ENCODE measurements at places on chromosomes 11 and 22. TPM values are rescaled to one million over a fixed set of nuclear protein-coding genes. Genes with fewer than 3 reads are reported as not detected.

- DNase-seq, result no peak
Measured at GRCh38 chr11:106222626-106223025, 145.2 kb downstream of the AASDHPPT start.

Gene MAPK8IP2
- total RNA-seq, result 0.17 TPM

Gene FRMD8
- total RNA-seq, result 37.5 TPM

- no peak for DNase-seq
Measured at GRCh38 chr11:31301549-31302510, 67.7 kb downstream of the DCDC1 start.

DNA sequence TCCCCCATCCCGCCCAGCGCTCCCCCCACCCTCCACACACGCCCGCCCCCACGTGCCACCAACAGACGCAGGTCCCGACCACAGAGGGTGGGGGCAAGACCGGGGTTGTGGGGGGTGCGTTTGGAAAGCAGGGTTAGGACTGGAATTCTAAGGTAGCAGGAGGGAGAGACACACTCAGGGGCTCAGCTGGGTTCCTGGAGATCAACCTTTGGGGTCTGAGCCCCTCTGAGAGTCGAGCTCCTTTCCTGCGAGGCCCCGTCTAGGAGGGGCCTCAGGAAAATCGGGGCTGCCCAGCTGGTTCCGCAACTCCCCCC, 429 bp downstream of the PGGHG start:
- DNase-seq, result peak; percentile 22

DNA sequence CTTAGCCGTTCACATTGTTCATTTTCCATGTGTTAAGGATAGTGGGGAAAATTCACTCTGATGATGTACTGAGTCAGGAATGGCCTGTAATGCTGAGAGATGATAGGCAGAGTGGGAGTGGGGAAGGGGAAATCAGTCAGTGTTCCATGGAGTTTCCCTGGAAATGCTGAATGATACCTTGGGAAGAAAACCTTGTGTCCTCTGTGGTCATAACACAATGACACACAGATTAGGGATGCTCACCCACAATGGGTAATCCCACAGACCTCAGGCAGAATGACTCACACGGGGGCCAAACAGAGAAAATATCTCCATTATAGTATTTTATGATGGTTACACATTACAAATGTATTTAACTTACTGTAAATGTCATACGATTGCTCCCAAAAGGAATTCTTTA, 118.0 kb downstream of the SNX19 start:
- no peak for DNase-seq

Gene ADAMTS8
- not detected for total RNA-seq

Gene ZNF214
- not detected for total RNA-seq

Gene ARHGAP42
- total RNA-seq, result 0.12 TPM

GRCh38 chr11:69746140-69746539, 29.0 kb downstream of the FGF4 start:
- DNase-seq, result no peak

- peak; percentile 7 for DNase-seq
Measured at GRCh38 chr11:104609311-104610085, 288.8 kb downstream of the CASP12 start.

Gene SMTNL1
- not detected for total RNA-seq

DNA sequence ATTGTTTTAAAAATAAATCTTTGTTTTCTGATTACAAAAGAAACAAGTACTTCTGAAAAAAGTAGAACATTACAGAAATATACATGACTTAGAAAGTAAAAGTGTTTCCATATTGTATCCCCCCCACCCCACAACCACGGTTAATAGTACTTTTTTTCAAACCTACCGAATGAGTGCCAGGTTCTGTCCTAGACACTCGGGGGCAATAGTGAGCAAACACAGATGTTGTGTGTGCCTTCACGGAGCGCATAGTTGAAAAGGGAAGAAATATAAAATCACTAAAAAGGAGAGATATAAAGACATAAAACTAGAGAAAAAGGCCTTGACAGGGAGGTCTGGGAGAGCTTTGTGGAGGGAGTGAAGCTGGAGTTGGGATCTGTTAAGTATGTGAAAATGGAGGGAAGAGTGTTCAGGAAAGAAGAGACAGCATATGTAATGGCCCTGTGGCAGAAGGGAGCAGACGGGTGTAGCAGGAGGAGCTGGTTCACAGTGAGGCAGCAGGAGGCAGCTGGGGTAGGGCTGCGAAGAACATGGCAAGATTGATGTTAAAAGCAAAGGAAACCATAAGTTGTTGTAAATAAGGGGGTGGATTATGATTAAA, 42.1 kb upstream of the ALX4 start:
- no peak for DNase-seq

Gene OVCH2
- not detected for total RNA-seq

Gene IGLL1
- total RNA-seq, result not detected

GRCh38 chr22:38870791-38871359, 1.1 kb downstream of the CBX6 start:
- DNase-seq, result no peak

DNA sequence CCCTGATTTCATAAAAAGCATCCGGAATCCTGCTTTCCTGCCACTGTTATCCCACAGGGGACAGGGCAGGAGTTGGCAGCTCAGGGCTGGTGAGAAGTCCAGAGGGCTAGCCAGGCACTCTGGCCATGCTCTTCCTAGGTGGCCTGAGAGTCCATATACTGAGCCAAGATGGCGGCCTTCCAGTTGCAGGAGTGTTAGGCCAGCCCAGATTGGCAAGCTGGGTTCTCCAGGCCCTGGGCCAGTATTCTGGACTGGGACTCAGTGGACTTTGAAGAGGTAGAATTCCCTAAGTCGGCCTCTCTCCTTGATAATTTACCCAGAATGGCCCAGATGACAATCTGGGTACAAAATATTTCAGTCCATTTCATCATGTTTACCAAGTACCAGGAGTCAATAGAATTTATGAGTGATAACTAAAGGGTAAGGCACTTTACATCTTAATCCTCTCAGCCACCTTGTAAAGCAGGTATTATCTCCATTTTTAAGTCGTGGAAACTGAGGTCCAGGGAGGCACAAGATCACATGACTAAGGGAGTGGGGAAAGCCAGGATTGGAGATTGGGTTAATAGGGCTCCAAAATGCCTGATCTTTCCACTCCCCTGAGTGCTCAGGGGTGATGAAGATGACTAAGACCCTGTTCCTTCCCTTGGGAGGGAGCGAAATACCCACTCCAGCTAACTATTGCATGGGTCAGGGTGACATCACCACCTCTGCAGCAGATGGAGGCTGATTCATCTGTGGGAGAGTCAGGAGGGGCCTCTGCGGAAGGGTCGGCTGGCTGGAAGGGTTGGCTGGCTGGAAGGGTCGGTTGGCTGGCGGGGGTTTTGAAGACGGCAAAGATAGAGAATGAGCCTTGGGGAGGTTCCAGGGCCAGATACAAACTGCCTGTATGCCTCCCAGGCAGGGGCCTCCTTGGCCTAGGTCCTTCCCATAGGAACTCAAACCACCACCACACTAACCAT, 1.2 kb upstream of the MICALL1 start:
- no peak for DNase-seq

Gene NXPE2
- not detected for total RNA-seq

GRCh38 chr11:14974515-14975251, 2.5 kb upstream of the CALCA start:
- peak; percentile 41 for DNase-seq

GRCh38 chr11:16252373-16252772, 104.0 kb downstream of the SOX6 start:
- no peak for DNase-seq

Gene HORMAD2
- total RNA-seq, result not detected

GRCh38 chr11:12397931-12398334, 20.6 kb downstream of the PARVA start:
- DNase-seq, result no peak

Gene CFAP300
- total RNA-seq, result not detected

GRCh38 chr11:38384568-38384967, 1786.5 kb upstream of the RAG2 start:
- DNase-seq, result no peak

Gene IGF2
- total RNA-seq, result 0.21 TPM

Gene TMEM218
- total RNA-seq, result 7.0 TPM

Gene KCNQ1OT1
- 0.23 TPM for total RNA-seq

DNA sequence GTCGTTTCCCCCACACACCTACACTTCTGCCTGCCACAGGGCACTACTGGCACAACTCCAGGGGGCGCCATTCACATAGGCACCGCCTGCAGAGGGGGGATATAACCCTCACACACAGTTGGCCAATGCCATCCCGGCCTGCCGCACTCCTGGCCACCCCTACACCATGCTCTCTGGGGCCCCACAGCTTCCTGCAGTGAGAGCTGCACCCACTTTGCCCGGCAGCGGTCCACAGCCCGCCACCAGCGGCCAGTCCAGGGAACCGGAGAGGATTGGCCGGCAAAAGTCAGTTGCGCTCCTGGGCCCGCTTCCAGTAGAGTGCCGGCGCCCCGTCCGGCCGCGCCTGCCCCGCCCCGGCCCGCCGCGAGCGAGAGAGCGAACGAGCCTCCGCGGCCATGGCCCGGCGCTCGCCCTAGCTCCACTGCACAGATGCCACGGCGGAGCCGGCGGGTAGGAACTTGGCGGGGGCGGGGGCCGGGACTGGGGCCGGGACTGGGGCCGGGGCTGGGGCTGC, 25.6 kb upstream of the SUSD2 start:
- peak; percentile 25 for DNase-seq

GRCh38 chr22:22427542-22428065, 80.9 kb downstream of the ZNF280B start:
- DNase-seq, result no peak

Gene SLC5A1
- not detected for total RNA-seq

DNA sequence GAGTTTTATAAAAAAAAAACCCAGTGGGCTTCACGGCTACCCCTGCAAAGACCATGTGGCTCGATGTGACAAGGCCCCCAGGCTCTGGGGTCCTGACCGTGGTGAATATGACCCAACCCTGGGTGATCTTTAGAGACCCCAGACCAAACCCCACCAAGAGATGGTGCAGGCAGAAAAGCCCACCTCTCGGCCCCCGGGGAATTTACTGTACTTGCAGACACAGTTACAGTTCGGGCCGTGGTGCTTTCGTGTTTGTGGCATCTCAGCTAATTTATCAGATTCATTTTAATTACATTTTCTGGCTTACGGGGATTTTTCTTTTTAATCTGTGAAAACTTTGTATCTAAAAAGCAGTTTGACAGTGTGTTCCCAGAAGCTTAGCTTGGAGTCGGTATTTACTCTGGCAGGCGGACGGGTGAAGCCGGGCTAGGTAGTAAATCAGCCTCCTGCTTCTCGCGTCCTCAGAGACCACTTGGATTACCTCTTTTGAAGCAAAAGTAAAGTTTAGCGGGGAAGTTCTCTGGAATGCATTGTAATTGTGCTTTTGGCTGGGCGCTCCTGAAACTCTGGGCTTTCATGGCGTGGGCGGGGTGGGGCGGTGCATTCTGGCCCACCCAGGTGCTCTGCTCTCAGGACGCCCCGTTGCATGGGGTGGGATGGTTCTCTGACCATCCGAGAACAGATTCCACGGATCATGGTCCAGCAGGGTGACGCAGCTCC, 25.3 kb downstream of the ANO1 start:
- DNase-seq, result no peak

Gene PKNOX2
- total RNA-seq, result not detected

Gene F2
- total RNA-seq, result not detected

GRCh38 chr11:106482917-106483785, 405.7 kb downstream of the AASDHPPT start:
- no peak for DNase-seq

Gene IL10RA
- 262 TPM for total RNA-seq

DNA sequence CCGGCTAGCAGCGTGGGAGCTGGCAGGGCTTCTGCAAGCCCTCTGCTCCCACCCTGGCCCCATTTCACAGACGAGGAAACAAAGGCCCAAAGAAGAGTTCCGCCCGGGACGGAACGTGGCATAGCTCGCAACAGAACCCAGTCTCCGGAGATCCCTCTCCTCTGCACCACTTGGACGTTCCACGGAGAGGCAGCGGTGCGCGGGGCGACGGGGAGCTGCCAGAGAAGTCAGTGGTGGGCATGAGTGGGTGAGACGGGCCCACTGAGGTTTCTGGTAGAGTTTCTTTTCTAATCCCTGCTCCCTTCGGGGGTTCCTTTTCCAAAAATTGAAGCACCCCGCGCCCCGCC, 554 bp upstream of the NECTIN1 start:
- no peak for DNase-seq

GRCh38 chr11:82270870-82271269, 462.8 kb downstream of the FAM181B start:
- DNase-seq, result no peak

DNA sequence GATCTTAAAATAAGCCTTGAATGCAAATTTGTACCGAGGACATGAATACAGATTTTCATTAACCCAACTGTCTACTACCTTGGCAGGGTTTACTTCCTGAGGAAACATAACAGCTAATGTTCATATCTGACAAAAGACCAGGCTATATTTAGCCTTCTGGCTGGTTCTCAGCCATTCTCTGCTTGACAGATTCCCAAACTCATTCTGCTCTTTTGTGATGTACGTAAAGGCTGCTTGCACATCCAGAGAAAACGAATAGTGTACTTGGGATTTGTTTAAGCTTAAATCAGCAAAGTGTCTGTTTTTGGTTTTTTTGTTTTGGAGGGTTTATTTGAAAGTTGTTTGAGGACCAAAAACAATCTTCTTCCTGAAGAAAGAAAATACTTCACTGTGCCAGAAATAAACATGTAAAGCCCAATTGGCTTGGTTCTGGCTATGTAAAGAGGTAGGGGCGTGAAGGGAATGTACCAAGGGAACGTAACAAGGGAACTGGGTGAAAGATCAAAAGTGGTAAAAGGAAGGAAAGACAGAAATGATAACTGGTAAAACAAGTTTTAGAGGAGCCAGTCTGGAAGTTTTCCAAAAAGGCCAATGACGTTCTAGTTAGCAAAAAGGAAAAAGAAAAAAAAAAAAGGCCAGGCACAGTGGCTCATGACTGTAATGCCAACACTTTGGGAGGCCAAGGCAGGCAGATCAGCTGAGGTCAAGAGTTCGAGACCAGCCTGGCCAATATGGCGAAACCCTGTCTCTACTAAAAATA, 21.4 kb upstream of the CRTAM start:
- no peak for DNase-seq

DNA sequence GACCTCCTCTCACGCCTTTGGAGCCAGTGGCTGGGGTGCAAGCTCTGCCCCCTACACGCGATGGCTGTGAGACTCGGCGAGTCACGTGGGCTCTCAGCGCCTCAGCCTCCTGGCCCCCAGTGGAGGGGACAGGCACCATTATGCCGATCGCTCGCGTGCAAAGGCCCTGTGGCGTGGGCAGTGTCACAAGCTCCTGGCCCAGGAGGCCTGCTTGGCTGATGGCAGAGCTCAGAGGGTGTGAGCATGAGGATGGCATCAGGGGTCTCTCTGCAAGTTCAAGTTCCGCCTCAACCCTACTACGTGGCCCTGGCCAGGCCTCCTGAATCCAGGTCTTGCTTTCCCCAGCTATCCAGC, 90.8 kb upstream of the KCNQ1OT1 start:
- DNase-seq, result peak; percentile 4

Gene SYCE3
- total RNA-seq, result not detected

Gene IL17REL
- total RNA-seq, result not detected

GRCh38 chr11:64888729-64889511, 10.5 kb upstream of the EHD1 start:
- DNase-seq, result no peak

Data from T-helper 17 cell (primary cell).